ENCODE measurements at places on chromosomes 5 and 9.

DNA sequence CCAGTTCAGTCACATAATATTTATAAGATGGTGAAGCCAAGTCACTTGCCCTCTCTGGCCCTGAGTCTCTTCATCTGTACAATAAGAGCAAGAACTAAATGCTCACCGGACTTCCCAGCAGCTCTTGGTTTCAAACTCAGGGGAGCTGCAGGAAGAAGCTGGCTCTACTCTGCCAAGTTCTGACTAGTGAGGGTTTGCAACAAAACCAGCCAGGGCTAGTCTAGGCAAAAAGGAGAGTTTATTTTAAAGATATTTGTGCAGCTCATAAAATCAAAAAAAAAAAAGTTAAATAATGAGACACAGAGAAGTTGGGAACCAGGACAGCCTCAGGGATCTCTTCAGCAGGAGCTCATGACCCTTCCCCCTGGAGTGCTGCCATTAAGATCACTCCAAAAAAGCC lies 107.3 kb downstream of the DOCK2 start:
- DNase-seq = no peak

GRCh38 chr5:165858118-165858517 lies 2352.7 kb downstream of the MAT2B start:
- no peak for DNase-seq

DNA sequence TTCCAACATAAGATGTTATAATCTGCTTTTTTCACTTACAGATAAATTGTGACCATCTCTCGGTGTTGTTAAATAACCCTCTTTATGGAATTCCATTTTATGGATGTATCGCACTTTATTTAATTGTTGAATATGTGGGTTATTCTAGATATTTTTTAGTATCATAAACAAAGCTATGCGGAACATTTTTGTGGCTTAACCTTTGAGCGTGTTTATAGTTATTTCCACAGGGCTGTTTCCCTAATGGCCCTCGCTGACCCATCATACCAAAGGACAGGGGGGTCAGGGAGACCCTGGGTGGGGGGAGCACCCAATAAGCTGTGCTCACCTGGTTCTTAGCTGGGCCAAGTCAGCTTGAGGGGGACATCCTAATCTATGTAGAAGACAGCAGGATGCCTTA lies 65.3 kb downstream of the NDST1 start:
- DNase-seq = no peak

DNA sequence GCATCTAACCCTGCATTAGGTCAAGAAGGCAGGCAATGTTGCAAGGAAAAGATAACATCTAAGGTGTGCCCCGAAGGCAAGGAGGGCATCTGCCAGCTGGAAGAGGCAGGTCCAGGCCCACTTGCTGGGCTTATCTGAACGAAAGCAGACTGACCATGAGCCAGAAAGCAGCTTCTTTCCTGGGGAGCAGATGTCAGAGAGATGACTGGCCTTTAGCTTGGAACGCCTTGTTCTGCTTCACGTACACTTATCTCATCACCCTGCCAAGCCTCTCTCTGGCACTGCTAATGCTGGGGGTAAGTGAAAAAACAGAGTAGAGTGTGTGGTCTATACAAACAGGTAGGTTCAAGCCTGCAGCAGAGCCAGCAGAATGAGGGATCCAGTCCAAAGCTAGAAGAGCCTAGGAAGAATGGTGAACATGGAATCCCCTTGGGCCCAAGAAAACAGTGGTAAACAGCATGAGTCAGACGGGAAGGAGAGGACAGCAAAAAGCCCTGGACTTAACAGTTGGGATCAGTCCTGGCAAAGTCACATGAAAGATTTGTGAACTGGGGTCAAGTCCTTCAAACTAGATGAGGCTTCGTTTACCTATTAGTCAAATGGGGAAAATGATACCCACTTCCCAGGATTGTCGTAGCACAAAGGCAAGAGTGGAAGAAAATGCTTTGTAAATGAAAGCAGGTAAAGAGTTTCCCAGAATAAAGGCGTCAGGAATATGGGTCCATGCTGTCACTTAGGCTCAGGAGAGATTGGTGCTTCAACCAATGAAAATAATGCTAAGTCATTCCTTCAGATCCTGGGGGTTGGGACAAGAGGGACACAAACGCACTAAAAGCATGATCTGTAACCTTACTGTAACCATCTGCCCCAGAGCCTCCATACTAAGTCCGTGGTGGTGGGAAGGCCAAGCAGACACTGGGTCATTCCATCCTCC lies 200.9 kb downstream of the SLIT3 start:
- no peak for DNase-seq

DNA sequence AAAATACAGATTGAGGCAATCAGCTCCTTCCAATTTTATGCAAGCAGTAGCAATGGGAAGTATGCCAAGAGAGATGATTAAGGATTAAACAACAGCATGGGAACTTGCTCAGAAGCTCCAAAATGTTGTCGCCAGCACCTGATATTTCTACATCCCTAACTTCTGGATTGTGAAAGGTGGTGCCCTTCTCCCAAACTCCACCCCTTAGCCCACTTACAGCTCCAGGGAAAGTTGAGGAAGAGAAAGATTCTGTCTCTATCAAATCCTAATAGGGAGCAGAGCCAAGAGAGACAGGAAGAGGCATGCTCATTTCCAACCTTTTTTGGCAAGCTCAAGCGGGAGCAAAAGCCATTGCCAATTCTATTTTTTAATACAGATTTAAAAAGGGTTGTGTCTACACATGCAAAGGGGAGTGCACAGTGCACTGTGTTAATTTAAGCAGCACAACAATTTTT lies 92.4 kb upstream of the NR3C1 start:
- peak; percentile 84 for DNase-seq

DNA sequence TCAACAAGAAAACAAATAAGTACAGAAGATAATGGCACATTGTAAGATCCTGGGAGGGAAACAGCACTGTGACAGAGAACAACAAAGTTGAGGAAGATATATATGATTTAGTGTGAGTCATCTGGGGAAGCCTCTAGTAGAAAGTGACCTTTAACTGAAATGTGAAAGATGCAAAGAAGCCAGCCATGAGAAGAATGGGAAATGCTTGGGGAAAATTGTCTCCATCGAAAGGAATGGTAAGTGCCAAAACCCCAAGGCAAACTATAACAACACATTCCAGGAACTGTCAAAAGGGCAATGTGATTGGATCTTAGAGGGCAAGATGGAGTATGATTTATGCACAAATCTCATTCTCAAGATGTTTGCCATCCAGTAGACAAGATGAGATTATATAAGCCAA lies 537.8 kb upstream of the BRINP1 start:
- no peak for DNase-seq

DNA sequence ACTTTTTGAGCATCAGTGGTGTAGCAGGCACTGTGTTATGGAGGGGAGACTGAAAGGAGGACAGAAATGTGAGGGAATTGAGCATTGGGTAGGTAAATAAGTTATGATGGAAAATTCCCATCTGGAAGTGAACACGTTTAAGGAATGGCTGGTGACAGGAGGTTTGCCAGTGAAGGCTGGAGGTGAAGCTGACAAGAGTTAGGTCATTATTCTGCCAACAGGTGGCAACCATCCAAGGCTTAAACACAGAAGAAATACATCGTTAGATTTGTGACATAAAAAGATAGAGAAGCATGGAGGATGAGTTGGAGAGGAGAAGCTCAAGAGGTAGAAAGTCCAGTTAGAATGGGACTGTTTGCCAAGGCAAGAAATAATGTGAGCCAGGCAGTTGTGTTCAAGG lies 455.3 kb upstream of the SGCD start:
- no peak for DNase-seq

DNA sequence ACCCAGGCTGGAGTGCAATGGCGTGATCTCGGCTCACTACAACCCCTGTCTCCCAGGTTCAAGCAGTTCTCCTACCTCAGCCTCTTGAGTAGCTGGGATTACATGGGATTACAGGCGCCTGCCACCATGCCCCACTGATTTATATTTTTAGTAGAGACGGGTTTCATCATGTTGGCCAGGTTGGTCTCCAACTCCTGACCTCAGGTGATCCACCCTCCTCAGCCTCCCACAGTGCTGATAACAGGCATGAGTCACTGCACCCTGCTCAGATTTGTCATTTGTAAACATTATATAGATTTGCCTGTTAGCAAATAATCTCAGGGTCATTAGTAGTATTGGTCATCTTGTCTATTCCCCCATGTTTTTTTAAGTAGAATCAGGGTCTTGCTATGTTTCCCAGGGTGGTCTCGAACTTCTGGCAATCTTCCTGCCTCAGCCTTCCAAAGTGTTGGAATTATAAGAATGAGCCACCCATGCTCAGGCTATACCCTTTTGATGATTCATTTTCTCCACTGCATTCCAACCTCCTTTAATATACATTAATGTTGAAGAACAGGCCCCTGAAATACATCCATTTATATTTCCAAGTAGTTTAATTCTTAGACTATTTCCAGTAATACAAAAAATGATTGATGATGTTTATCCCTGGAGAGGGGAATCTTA lies 17.3 kb downstream of the CENPH start:
- DNase-seq = no peak

DNA sequence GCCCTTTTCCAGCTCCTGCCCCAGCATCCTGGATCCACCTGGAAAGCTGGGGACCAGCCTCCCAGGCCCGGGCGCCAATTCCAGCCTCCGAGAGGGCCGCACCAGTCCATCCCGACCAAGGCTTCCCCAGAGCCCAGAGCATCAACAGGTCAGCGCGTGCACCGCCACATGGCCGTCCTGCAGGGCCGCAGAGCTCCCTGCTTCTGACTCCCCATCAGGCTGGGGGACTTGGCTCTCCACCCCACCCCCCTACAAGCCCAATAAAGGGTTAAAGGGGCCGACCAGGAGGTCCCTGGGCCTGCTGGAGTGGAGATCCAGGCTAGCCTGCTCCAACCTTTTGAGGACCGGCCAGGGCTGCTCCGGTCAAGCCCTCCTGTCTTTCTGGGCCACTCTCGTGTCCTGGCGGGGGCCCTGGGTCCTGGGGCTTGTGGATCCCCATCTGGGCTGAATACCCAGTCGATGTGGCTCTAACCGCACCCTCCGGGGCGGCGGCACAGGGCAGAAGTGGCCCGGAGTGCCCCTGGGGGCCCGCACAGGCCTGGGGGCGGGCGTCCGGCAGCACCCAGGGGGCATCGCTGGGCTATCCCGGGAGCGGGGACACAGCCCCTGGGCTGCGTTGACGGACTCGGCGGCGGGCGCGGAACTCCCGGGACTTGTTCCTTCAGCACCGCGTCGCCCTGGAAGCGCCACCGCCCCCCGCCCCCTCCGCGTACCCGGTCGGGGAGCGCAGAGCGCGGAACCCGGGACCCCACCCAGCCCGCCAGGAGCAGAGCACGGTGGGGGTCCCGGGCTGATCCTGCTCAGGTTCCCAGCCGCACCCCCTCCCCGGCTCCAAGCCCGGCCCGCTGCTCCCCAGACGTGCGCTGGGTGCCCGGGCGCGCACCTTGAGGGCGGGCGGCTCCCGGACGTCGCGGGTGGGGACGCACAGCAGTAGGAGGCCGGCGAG lies 590 bp downstream of the ENTPD2 start:
- no peak for DNase-seq

DNA sequence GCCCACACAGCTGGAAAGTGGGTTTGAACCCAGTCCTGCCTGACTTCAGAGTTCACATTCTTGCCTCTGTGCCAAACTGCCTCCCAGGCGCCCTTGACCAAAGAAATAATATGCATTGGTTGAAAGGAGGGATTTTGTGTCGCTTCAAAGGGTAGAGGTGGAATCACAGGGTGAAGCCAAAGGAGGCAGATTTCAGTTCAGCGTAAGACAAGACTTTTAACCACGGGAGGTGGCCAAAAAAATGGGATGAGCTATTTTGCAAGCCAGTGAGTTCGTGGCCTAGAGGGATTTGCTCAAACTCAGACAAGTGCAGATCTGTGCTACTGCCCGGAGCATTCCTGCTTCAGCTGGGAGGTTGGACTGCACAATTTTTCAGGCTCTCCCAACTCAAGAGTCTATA lies 57.6 kb upstream of the RANBP3L start:
- no peak for DNase-seq

DNA sequence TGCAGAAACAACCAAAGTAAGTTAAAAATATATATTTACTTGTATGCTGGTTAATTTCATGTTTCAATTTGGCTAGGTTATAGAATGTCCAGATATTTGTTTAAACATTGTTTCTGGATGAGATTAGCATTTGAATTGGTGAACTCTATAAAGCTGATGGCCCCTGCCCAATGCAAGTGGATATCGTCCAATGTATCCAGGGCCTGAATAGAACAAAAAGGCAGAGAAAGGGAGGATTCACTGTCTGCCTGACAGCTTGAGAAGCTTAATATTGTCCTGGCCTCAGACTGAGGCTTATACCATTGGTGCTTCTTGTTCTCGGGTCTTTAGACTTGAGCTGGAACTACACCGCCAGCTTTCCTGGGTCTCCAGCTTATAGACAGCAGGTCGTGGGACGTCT lies 446.7 kb upstream of the ACTBL2 start:
- DNase-seq = no peak

- no peak for DNase-seq
These were observed 420.9 kb upstream of the SGCD start for GRCh38 chr5:155906046-155906445.

DNA sequence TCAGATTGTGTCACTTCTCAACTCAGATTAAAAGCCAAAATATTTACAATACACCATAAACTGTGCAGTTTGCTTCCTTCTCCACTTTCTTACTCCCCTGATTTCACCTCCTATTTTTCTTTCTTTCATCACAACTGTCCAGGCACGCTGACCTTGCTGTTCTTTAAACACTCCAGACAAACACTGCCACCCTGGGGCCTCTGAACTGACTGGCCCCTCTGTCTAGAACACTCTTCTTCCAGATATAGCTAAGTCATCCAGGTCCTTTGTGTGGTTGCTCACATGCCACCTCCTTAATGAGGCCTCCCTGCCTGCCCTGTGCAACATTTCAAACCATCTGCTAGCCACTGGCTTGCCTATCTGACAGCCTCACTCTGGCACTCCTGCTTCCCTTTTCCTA lies 46.6 kb downstream of the ATG10 start:
- peak; percentile 80 for DNase-seq

GRCh38 chr5:142819825-142820224 lies 49.6 kb downstream of the ARHGAP26 start:
- DNase-seq = no peak

DNA sequence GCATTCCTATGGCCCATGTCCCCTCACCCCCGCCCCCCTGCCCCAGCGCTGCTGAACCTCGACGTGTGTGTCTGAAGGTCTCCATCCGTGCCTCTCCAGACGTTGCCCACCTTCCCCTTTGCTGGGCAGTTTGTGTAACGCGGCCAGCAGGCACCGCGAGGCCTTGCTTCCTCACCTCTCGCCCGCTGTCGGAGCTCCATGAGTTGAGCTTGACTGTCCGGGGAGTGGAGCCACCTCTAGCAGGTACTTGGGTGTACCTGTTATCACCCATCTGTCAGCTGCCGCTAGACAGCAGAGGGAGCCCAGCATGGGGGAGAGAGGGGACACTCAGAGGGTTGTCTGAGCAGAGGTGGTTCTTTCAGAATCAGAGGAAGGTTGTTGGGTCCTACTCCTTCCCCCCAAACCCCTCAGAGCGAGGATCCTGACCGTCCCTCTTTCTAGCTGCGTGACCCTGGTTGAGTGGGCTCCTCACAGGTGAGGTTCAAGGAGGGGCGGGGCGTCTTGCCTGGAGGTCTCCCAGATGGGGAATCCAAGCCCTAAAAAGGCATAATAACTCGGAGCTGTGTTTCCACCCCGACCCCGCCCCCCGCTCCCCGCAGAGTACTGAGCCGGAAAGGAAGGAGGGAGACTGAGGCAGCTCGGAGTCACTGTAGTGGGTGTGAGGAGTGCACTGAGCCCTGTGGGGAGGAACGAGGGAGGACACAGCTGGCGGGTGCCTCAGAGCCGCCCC lies 184.7 kb downstream of the C9orf50 start:
- DNase-seq = no peak

- DNase-seq = no peak
These were observed 415.6 kb downstream of the GADD45G start for GRCh38 chr9:90020276-90020871.

- DNase-seq = no peak
These were observed 412.8 kb upstream of the PTGER4 start for GRCh38 chr5:40266952-40267351.

Measured in NCI-H1694 (cell line).